NCI-H1092 treated with DMSO at 0.1 percent for 48 hours (cell line): ENCODE measurements at places on chromosomes 11 and 22.

DNA sequence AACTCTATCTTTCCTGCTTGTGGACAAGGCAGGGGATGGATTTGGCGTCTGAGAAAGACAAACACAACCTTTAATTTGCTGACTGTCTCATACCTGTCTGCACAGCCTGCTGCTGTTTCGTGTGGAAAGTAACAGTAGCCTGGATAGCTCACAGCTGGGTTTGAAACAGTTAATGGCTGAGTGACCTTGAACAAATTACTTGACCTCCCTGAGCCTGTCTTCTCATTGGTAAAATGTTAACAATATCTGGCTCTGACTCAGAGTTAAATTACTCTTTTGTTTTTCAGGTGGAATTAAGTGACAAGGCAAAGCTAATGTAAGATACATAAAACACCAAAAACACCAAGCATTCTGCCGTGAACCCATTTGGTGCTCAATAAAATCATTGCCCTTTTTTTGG, 41.1 kb upstream of the ADA2 start:
- DNase-seq, result no peak

DNA sequence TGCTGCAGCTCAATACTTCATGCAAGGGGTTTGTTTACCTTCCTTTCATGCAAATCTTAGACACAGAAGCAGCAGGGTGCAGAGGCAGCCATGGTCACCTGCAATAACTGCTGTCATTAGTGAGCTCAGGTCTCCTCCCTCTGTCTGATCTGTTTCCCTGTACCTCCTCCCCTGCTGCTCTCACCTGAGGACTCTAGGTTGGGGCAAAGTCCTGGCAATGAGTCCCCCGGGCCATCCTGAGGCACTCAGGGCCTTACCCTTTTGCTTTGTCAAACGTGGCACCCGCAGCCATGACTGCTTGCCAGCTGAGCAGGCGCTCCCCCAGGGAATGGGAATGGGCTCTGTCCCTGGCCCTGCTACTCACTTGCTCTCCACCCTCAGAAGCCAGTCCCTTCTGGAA, 3.9 kb downstream of the LRRC10B start:
- no peak for DNase-seq

GRCh38 chr22:39556970-39557841, 13.3 kb upstream of the CACNA1I start:
- peak; percentile 42 for DNase-seq

DNA sequence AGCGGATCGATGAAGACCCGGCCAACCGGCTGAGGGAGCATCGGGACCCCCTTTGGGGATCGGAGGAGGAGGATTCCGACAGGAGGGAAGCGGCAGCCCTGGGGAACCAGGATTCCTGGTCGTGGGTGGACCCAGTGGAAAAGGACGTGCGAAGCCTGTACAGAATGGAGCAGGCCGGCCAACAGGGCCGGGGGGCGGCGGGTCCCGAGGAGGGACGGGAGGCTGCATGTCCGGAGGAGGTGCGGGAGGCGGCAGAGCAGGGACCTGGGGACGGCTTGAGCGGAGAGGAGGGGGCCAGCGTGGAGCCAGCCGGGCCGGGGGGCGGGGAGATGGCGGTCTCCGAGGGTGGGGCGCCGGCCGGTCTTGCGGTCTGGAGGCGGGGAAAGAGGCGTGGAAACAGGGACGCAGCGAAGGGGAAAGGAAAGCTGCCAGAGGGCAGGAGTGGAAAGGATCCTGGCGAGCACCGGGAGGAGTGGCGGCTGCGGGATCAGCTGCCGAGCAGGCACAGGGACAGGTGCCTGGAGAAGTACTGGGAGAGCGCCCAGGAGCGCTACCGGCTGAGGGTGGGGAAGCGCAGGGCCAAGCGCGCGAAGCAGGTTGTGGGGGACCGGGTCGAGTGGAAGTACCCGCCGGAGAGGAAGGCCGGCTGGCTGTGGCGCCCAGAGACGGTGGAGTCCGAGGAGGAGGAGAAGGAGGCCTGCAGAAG, at the start of gene ANO5:
Gene ANO5, plus strand, starts transcription at position 444 of the 706 bp plus-strand sequence. CDS start 408 bp downstream, outside the sequence.
- peak; percentile 74 for DNase-seq

DNA sequence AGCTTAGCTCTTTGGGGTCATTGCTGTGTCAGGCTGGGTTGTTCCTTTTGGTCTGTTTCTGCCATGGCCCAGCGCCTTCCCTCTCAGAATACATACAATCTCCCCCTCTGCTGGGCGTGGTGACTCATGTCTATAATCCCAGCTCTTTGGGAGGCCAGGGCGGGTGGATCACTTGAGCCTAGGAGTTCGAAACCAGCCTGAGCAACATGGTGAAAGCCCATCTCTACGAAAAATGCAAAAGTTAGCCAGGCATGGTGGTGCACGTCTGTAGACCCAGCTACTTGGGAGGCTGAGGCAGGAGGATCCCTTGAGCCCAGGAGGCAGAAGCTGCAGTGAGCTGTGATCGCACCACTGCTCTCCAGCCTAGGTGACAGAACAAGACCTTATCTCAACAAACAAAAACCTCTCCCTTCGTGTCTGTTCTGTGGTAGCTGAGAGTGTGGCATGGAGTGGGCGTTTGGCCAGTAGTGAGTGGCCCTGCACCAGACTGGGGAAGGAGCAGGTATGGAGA, 46.7 kb upstream of the RAB1B start:
- DNase-seq, result no peak

GRCh38 chr11:57638811-57639320, 10.8 kb downstream of the YPEL4 start:
- no peak for DNase-seq

DNA sequence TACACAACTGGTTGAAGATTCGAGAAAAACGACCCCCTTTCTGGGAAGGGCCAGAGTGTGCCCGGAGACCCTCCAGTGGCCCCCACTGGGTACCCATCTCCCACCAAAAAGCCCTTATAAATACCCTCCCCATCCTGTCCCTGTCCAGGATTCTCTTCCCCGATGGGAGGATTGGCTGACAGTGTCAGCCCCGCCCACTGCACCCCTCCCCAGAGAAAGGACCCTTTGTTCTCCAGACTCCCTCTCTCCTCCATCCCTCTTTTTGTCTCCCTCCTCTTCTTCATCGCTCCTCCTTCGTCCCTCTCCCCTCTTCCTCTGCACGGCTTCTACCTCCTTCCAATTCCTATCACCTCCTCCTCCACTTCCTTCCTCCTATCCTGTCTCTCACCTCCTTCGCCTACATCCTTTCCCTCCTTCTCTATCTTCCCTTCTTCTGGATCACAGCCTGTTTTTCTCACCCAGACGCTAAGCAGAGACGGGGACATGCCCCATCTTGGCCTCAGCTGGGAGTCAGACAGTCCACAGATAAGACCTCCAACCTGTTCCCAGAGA, 13.3 kb upstream of the MEN1 start:
- no peak for DNase-seq

GRCh38 chr11:124463324-124463723, 17.8 kb upstream of the OR8B8 start:
- no peak for DNase-seq

DNA sequence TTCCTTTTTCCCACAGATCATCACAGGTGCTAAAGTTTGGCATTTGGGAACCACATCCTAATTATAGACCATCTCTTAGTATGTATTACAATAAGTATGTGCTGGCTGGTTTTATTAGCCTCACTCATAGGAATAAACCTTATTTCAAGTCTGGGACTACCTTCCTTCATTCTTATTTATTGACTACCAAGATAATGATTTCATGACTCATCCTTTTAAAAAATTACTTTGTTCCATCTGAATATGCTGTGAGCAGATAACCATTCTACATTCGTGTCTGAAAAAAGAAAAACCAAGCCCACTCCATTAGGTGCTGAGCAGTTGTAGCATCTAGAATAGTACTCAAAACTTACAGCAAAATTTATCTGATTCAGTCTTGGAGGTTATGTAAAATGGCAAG, 12.3 kb downstream of the TNRC6B start:
- no peak for DNase-seq

GRCh38 chr11:92390783-92391182, 166.2 kb downstream of the FAT3 start:
- no peak for DNase-seq

GRCh38 chr11:59787816-59788215, 22.8 kb downstream of the MRPL16 start:
- no peak for DNase-seq

GRCh38 chr11:65801153-65801987, 14.5 kb downstream of the OVOL1 start:
- no peak for DNase-seq

DNA sequence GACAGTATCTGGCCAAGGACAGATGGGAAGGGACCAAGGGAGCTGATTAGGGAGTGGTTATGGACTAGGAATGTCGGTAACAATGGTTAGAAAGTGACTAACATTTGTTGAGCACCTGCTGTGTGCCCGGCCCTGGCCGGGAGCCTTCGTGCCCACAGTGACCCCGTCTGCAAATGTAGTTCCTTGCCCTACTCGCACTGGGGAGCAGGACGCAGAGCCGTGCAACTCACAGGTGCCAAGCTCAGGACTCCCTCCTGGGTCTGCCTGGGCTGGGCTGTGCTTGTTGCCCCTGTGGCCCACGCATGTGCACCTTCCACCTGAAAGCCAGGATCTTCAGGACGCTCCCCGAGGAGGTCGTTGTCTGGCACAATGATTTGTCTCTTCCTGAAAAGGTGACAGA, 56.7 kb upstream of the PPP6R3 start:
- DNase-seq, result no peak

- DNase-seq, result no peak
These were observed 169.0 kb upstream of the DDI1 start for GRCh38 chr11:103867481-103867880.

GRCh38 chr11:67780056-67780455, 105.6 kb upstream of the ALDH3B2 start:
- no peak for DNase-seq
